ENCODE measurements at places on chromosomes 7 and 10. TPM values are rescaled to one million over a fixed set of nuclear protein-coding genes. Genes with fewer than 3 reads are reported as not detected.

GRCh38 chr10:79239924-79240581 lies 107.2 kb upstream of the PPIF start:
- no peak for DNase-seq

- DNase-seq, result no peak
Observed at GRCh38 chr10:84265418-84265817, 20.6 kb downstream of the RGR start.

- no peak for DNase-seq
Observed at GRCh38 chr7:146652176-146652575, 535.6 kb downstream of the CNTNAP2 start.

ANKRD16 gene
- 7.9 TPM for total RNA-seq

Measured in kidney epithelial cell (primary cell).